ENCODE measurements at places on chromosomes 2 and 18.

DNA sequence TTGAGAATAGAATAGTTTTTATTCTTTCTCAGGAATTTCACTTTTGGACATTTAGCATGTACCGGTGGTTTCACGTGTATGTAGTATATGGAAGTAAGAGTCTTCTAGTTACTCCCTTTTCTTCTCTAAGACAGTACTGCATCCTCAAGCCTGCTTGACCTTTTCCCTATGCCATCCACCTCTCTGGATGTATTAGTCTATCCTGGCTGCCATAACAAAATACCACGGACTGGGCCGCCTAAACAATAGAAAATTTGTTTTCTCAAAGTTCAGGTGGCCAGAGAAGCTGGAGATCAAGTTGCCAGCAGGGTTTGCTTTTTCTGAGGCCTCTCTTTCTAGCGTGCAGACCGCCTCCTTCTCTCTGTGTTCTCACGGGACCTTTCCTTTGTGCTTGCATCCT lies 1.3 kb upstream of the CMPK2 start:
- DNase-seq, result no peak

DNA sequence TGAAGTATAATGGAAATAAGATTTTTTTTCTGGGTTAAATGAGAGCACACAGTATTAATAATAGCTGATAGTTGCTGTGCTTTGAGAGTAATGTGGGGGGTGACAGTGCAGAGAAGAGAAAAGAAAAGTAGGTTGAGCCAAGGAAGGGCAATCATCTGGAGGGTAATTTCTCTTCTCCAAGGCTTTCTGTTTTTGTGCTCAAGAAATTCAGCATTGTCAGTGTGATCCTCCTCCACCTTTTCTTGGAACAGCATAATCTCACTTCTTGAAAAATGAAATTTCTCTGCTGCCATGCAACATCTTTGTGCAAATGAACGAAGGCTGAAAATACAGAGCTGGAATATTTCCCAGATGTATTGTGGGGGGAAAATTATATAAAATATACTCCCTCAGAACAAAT lies 673.1 kb downstream of the LRRTM4 start:
- DNase-seq, result no peak

DNA sequence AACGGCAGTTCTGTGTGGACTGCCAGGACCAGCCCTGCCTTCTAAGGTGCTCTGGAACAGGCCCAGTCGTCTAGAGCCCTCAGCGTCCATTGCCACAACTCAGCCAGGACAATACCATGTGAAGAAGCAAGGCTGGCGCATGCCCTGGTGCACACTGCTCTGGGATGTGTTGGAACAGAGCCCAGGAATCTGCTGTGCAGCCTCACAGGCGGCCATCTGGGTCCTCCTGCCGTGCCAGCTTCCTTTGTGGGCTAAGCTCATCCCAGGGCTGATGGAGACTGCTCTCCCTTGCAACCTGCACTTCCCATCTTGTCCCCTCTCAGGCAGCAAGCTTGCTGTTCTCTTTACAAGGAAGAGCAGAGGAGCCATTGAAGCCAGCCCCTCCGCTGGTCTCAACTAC lies 246.4 kb upstream of the PXDN start:
- DNase-seq, result no peak

DNA sequence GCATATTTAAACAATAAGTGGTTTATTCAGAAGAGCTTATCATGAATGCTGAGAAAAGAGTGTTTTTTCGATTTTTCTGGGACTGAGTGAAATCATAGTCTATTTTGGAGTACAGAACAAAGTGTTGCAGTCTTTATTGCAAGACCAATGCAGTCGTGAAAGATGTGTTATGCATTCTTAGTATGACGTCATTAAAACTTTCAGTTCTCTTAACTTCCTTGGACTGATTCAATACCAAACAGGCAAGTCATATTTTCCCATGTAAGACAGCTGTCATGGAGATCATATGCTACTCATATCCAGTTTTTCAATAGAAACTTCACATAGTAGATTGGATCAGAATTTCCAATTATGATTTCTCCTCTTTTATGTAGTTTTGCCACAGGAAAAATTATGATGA lies 92.6 kb downstream of the RIT2 start:
- no peak for DNase-seq

DNA sequence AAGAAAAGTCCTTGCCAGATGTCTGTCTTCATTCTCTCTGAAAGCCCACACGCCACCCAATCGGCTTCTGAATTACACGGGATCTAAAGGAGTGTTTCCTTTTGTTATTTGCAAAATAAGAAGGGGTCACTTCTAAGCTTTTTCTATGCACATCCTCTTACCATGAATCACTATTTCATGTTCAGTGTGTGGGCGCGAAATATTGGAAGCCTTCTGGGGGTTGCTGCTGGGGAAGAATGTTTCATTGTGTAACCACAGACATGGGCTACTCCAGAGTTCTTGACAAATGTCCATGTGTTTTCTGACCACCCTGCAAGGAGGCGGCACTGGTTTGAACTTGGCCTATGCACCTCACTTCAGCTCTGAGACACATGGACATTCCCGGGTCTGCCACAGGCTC lies 133.6 kb upstream of the APCDD1 start:
- DNase-seq, result no peak

DNA sequence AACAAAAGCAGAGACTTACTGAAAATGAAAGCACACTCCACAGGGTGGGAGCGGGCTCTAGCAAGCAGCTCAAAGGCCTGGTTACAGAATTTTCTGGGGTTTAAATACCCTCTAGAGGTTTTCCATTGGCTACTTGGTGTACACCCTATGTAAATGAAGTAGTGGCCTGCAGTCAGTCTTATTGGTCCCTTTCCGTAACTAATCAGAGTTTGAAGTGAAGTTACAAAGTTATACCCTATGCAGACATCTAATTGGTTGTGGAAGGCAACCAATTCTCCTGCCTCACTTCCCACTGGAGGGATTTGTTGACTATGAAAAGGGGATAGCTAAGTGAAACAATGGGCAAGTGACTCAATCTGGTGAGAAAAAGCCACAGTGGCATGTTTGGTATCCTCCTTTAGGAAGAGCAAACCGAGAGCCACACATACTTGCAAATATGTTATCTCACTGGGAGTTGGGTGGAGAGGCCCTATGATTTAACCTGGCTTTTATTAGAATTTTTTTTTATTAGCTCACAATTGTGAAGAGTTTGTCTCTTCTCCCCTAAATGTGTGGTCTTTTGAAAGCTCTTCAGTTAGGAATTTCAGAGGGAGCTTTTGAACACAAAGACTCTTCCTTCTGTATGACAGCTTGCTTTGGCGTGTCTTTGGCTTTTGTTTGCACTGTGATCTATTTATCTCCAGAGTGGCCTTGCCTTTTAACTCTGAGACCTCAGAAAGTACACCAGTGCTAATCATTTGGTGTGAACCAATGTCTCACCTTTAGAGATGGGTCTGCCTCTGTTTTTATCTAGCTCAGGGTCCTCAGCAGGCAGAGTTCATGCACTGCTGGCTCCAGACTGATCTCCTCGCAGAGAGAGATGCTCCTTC lies 69.6 kb downstream of the MAP4K4 start:
- no peak for DNase-seq

DNA sequence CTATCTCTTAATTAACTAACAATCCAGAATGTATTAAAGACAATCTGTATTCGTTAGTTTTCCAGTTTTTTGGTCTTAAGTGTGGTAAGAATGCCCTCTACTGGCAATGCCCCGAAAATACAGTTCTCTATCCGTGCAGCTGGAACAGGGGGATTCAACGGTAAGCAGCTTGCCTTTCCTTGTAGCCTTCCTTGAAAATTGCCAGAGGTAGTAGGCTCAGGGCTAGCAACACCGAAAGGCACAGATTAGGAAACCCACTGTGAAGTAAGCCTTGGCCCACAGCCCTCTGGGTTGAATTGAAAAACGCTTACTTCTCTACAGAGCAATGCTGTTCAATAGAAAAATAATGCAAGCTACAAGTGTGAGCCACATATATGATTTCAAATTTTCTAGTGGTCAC lies 17.1 kb upstream of the VPS4B start:
- DNase-seq, result peak; percentile 68
